Stomach (tissue), 19 donors: ENCODE measurements at places on chromosomes 3 and 15.

GRCh38 chr3:48877671-48878070, 21.0 kb downstream of the SLC25A20 start:
- no peak for DNase-seq

DNA sequence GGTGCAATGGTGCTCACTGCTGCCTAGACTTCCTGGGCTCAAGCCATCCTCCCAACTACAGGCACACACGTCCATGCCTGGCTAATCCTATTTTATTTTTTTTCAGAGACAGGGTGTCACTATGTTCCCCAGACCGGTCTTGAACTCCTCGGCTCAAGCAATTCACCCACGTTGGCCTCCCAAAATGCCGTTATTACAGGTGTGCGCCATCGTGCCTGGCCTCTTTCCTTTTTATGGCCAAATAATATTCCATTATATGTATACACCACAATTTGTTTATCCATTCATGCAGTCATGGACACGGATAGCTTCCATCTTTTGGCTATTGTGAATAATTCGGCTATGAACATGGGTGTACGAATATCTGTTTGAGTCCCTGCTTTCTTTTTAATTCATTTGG, 962 bp upstream of the NEK4 start:
- DNase-seq, result no peak

DNA sequence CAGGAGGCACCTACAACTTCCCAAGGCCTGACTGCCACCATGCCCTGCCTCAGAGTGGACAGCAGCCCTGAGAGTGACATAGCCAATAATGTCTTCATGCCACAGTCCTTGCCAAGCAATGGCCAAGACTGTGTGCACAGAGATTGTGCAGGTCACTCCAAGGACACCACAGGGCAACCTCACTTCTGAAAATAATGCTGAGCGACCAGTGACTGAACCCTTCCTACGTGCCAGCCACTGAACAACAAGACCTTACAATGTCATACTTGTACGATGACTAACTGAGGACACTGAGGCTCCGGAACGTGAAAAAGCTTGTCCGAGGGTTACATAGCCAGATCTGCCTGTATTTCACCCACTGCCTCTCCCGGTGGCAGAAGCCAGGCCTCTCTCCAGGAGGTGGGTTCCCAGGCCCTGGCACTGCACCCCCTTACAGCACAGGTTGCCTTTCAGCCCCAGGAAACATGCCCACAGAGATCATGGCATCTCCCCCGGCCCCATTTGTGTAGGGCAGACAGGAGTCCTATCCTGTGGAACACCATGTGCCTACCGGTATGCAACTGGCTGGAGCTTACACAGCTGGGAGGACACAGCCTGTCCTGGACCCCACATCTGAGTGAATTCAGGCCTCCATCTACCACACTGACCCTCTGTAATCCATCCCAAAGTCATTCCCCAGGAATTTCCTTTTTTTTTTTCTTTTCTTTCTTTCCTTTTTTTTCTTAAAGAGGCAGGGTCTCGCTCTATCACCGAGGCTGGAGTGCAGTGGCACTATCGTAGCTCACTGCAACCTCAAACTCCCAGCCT, 72.3 kb downstream of the SLC12A8 start:
- no peak for DNase-seq

DNA sequence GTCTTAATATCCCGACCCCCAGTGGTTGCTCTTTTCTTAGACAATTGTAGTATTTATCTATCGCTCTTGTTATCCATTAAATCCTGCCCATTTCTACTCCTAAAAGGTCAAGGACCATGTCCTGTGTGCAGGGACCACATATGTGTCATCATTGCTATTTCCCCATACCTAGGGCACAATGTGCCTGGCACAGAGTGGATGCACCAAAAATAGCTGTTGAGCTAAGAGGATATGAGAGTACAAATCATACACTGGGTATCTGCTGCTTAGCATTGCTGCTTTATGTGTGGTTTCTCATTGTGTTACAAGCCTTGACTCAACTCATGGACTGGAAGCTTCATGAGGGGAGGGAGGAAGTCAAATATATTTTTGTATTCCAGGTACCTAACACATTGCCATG, 3.4 kb upstream of the MITF start:
- no peak for DNase-seq

DNA sequence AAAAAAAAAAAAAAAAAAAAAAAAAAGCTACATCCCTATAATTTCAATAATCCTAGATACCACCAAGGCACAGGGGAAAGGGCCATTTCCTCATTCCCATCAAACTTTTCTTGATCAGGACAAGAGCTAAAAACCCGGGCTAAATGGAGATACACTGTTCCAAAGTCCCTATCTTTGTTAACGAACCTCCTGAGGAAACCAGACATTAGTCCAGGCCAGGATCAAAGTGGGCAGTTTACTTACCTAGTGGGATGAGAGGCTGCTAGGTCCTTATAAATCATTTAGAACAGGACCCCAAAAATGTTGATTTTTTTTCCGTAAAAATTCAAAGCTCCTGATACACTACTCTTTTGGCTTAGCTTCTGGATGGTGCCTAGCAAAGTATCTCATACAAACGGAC, 35.6 kb downstream of the UBR1 start:
- no peak for DNase-seq

DNA sequence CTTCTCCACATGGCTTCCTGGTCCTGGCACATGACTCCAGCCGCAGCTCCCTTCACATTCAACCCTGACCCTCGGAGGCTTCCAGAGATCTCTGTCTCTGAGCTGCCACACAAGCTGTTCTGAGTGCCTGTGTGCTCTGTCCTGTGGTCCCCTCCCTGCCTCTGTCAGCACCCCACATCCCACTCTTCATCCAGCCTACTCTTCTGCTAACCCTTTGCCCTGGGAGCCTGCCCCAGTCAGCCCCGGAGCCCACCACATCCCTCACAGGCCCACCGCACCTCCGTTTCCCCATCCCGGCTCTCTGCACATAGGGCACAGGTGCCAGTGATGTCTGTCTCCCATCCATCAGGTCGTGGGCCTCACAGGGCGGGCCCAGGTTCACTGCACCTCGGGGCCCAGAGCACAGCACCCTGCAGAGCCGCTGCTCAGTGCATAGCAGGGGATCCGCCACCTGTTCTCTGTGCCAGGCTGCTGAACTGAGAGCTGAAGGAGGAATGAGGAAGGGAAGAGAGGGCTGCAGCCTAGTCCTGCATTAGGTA, 133.6 kb downstream of the UACA start:
- no peak for DNase-seq

GRCh38 chr3:45923755-45924154, 19.5 kb upstream of the CXCR6 start:
- no peak for DNase-seq
